Renal cortical epithelial cell (primary cell): ENCODE measurements at places on chromosomes 1 and 21. TPM values are rescaled to one million over a fixed set of nuclear protein-coding genes. Genes with fewer than 3 reads are reported as not detected.

Gene IFI44
- 8.6 and 19.6 TPM in 2 replicates for total RNA-seq

Gene TMEM269
- not detected in 2 replicates for total RNA-seq

Gene TCP10L
- 0.55 TPM in 1 of 2 replicates, not detected in the other for total RNA-seq

Gene CYP4X1
- 0.10 and 0.17 TPM in 2 replicates for total RNA-seq

DNA sequence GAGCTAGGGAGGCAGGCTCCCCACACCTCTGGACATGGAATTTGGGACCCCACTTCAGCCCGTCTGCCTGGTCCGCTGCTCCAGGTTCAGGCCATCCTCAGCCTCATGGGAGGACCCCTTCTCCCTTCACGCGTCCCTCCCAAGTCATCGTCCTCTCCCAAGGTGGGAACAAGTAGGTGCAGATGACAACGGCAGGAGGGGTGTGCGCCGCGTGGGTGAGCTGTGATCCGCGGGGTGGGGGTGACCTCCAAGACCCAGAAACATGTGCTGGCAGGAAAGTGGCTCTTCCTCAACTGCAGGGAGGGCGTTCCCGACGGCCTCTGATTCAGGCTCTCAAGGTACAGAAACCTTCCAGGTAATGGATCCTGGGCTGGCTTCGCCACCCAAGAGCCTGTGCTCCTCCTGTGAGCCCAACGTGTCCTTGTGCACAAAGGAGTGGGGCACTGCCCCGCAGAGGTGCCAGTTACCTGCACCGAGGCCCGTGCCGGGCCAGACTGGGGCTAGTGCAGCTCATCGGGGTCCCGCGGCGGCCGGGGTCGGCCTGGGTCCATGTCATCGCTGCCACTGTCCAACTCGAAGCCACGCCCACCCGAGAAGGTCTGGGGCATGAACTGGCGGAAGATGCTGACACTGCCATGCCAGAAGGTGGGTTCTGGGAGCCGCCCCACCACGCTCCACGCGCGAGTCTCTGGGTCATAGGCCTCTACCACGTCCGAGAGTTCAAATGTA lies 9.6 kb downstream of the KLHL21 start:
- DNase-seq = no peak

DNA sequence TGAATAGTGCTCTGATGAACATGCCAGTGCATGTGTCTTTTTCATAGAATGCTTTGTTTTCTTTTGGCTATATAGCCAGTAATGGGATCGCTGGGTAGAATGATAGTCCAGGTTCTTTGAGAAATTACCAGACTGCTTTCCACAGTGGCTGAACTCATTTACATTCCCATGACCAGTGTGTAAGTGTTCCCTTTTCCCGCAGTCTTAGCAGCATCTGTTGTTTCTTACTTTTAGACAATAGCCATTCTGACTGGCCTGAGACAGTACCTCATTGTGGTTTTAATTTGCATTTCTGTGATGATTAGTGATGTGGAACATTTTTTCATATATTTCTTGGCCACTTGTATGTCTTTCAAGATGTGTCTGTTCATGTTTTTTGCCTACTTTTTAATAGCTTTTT lies 784.5 kb downstream of the USP25 start:
- DNase-seq = no peak

- DNase-seq = no peak
Observed at GRCh38 chr1:6614019-6614928, 743 bp downstream of the PHF13 start.

GRCh38 chr1:234618737-234619049 lies 8.7 kb upstream of the IRF2BP2 start:
- DNase-seq = no peak

GRCh38 chr21:25904044-25904695 lies 169.4 kb downstream of the GABPA start:
- DNase-seq = no peak

GRCh38 chr1:240027059-240027462 lies 64.6 kb upstream of the FMN2 start:
- DNase-seq = peak; percentile 45

DNA sequence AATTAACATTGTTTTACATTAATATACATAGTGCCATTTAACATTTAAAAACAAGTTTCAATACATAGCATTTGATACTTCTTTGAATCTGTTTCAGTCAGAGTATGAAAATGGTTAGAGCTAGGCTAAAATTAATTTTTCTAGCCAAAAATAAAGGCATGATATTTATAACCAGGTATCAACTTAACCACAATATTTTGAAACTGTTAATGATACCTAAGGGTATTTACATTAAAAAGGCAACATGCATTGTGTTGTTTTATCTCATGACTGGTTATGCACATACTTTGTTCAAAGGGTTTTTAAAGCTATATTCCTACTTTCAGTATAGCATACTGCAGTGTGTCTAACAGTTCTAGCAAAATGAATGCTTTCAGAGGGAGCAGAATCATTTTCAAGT lies 130.0 kb downstream of the HS2ST1 start:
- no peak for DNase-seq

GRCh38 chr1:78171736-78172590 lies 126.2 kb downstream of the GIPC2 start:
- DNase-seq = peak; percentile 17

DNA sequence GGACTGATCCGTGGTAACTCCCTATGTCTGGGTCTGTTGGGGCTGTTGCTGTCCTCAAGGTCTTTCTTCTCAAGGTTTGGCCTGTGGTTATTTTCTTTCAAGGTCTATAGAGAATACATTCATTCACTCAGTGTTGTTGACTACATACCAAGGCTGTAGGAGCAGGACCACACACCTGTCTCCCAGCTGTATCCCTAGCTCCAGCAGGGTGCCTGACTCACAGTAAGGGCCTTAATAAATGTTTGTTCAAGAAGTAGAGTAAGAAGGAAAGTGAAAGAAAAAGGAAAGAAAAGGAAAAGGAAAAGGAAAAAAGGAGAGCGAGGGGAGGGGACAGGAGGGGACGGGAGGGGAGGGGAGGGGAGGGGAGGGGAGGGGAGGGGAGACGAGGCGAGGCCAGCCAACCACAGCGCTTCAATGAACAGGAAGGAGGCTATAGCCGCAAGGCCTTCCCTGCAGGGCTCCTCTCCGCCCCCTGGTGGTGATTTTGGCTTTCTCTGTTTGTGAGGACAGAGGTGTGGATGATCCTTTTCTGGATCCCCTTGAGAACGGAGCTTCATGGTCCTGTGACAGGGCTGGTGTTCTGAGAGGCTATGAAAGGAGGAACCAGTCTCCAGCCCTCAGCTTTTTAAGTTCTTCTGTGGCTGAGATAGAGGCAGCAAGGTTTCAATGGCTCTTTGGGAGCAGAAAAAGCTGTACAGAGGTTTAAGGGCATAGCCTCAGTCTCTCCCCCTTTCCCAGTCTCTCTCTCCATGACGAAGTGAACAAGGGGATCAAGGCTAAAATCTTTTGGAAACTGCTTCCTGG lies 30.6 kb upstream of the LCE5A start:
- DNase-seq = no peak

DNA sequence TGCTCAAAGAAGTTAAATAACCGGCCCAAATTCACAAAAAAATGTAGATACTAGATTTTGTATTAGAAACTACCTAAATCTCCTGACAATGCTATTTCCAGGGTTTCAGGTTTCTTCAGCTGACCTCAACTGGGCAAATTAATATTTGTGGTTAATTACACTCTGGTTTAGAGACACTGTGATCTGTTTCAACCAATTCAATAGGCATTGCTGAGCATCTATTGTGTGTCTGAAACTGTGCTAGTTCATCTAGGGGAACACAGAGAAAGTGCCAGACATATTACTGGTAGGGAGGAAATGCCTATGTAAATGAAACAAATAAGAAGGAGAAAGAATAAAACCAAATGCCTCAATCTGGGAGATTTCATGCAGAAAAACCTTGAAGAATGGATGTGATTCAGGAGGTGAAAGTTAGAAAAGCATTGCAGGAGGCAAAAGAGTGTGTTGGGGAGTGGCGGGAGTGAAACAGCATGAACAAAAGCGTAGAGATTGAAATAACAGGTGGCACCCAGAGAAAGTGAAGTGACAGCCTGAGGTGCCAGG lies 51.3 kb upstream of the IVNS1ABP start:
- no peak for DNase-seq

- no peak for DNase-seq
Observed at GRCh38 chr1:62897788-62898187, 113.9 kb downstream of the ATG4C start.

GRCh38 chr1:180754453-180754852 lies 122.6 kb downstream of the XPR1 start:
- DNase-seq = no peak

- peak; percentile 16 for DNase-seq
Observed at GRCh38 chr21:27424601-27425000, 457.7 kb upstream of the ADAMTS5 start.

DNA sequence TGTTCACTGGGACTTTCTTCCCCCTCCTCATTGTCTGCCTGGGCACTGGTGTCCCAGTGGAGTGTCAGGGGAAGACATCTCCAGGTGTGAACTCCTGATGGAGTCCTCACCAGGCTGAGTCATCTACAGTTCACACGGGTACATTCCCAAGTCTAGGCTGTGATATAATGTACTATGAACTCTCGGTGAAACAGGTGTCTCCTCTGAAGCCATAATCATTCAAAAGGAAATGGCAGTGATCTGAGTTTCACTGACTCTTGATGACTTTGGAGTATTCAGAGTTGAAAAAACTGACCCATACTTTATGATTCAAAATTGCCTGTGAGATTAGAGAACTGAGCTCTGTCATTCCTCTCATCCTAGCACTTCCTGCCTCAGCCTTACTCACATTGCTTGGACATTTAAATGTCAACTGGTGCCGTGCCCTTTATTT lies 9.1 kb downstream of the LAMC2 start:
- DNase-seq = peak; percentile 66

- DNase-seq = no peak
Observed at GRCh38 chr1:204931768-204932572, 61.3 kb downstream of the NFASC start.

DNA sequence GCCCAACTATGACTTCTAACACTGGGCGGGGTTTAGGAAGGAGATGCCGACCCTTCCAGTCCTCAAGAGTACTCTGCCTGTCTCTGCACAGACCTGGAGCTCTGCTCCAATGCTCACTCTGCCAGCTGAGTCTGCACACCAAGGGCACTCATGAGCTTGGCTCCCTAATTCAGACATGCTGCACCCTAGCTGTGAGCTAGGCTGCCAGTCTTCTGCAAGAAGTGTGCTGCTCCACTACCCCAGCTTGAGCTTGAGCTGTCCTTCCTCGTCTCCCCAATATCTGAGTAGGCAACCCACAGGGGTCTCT lies 13.2 kb downstream of the TP53BP2 start:
- no peak for DNase-seq
